ENCODE measurements at places on chromosomes 3 and 15.

GRCh38 chr15:42826251-42826890 lies 89.4 kb upstream of the CDAN1 start:
- DNase-seq = no peak

DNA sequence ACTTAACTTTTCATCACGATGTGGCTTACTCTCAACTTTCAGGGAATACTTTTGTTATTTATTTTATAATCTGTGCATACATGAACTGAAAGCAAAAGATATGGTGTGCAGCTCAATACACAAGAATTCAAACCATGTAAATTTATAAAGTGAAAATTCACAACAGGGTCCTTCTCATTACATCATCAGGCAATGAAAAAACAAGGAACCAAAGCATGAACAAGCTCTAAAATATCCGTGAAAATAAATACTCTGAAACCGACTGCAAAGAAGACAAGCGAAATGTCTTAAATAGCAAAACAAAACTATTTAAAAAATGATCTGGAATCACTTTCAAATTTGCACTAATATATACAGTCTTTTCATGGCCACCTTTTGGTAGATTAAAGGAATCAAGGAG lies 28.9 kb downstream of the GNB5 start:
- DNase-seq = no peak

DNA sequence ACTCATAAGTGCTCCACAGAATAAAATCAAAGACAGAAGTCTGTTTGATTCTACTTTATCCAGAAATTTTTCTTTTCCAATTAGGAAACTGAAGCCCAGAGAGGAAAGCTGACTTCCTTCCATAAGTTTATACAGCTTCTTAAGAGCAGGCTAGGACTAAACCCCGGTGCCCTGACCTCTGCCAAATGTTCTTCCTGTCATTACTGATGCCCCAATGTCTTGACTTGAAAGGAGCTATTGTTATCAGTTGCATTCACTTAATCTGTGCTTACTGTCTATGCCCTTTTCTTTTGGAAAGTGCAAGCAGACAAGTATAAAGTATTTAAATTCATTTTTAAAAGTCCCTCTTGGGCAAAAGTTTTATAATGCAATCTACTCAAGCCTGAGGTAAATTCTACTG lies 18.1 kb downstream of the CD200 start:
- DNase-seq = no peak

GRCh38 chr15:95325763-95326404 lies 1004.6 kb upstream of the NR2F2 start:
- DNase-seq = no peak

- peak; percentile 76 for DNase-seq
Observed at GRCh38 chr3:53375019-53375418, 27.7 kb upstream of the DCP1A start.

DNA sequence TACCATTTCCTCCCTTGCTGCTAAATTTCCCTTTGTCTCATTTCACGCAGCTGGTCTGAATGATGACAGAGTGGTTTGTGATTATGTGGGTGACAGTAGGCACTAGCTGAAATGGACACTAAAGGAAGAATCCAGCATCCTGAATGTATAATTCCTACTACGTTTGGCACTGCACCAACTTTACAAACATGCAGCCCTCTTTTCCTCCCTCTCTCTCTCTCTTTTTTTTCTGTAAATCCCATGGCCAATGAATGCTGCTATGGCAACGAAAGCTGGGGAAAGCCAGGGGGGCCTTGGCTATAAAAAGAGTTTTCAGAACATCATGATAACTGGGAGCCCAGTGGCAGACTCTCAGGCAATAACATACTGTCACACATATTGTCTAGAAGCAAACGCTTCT lies 367.2 kb upstream of the AGTR1 start:
- no peak for DNase-seq

DNA sequence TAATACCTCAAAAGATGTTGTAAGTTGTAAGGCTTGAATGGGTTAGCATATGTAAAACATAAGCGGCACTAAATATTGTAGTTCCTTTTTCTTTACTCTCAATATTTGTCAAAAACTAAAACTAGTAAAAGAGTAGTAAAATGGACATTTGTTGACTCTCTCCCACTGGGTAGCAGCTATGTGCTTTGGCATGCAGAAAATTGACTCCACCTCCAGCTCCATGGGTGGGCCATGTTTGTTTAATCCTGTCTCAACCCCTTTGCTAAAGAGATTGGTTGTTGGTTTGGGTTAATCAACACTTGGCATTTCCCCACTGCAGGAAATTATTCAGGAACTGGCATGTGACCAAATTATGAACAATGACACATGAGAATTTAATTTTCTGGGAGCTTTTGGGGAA lies 114.8 kb downstream of the EOMES start:
- DNase-seq = no peak

GRCh38 chr15:50425219-50425618 lies 1.0 kb downstream of the USP8 start:
- DNase-seq = no peak

- DNase-seq = no peak
Observed at GRCh38 chr15:70767667-70768066, 4.3 kb upstream of the UACA start.

- DNase-seq = peak; percentile 29
Observed at GRCh38 chr3:119891944-119892721, 110.2 kb downstream of the NR1I2 start.

DNA sequence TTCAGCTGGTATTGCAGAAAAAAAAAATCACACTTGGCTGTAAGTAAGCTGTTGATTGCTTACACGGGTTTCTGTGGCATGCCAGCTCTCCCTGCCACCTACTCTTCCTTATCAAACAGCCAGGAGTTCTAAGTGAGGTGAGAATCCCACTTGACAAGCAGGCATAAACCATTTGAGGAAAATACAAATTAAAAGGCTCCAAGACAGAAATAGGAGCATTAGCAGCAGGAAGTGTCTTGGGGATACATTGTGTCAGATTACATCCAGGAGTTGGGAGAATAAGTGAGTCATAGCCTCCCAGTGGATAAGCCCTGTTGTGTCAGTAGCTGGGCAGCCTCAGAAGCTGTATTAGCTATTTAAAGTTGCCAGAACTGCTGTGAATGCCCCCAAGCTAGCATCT lies 256.0 kb downstream of the CNTN4 start:
- DNase-seq = no peak

DNA sequence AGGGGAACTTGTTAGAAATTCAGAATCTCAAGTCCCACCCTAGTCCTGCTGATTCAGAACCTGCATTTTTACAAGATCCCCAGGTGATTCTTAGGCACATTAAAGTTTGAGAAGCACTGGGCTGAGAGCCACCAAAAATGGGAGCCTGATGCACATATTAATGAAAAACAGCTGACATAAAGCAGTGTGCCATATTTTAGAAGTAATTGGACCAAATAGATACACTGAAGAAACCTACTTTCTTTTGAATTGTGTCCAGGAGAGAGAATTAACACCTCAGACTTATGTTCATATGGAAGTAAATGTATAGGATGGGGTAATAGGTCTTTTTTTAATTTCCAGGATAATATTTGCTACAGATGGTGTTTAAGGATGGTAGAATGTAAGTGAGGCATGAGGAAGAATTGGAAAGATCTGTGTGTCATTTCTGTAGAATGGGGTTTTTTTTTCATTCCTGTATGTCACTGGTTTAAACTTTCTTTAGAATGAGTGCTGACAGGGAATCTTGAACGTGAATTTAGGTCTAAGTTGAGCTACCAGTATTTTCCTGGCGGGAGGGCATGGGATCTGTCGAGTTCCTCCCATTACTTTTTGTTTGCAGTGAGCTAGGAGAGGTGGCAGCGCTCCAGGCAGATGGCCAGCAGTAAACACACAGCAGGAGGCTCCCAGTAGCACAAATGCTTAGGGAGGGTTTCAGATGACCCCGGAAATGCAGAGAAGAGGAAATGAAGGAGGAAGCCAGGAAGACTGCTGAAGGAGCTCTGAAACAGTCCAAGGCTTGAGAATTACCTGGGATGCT lies 185.6 kb downstream of the PLCL2 start:
- DNase-seq = no peak

DNA sequence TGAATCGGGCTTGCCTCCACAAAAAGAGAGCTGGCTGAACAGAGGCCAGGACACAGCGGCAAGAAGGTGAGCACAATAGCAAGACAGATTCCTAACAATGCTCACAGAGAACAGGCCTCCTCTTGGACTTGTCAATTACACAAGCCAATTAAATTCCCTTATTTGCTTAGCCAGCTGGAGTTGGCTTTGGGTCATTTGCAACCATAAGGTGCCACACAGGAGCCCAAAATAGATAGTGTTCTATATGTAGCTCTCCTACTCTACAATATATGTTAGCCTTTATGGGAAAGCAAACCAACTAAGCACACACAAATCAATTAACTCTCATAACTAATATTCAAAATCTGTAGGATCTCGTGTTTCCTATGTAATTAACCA lies 335.6 kb downstream of the FOXP1 start:
- DNase-seq = no peak
